ENCODE measurements at places on chromosomes 7 and 10.

DNA sequence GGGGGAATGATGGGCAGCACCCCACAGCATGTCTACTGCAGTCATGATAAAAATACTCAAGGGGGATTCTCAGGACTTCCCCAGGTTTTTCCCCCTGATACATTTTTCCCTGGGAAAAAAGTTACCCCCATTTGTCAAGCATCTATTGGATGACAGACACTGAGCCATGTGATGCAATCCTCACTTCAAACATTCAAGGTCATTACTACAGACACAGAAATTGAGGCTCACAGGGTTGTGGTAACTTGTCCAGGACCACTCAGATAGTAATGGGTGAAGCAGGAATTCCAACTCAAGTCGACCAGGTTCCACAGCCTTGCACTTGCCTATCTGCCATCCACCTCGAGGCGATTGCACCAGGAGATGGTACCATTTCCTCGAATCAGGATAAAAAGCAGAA lies 31.7 kb downstream of the PPP1R3C start:
- no peak for DNase-seq

- DNase-seq: no peak
Observed at GRCh38 chr7:74473116-74473515, 19.4 kb downstream of the GTF2IRD1 start.

DNA sequence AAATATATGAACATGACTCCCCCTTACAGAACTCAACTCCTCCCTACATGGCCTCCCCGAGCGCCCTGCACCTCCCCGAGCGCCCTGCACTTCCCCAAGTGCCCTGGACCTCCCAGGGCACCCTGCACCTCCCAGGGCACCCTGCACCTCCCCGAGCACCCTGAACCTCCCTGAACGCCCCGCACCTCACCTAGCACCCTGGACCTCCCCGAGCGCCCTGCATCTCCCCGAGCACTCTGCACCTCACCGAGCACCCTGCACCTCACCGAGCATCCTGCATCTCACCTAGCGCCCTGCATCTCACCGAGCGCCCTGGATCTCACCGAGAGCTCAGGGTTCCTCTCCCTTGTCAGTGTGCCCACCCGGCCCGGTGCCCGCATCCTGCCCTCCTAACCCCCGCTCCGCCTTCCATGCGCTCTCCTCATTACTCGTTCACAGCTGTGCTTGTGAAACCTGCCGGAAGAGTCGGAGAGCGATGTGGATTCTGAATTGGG lies 134.3 kb downstream of the ACTR3B start:
- no peak for DNase-seq

DNA sequence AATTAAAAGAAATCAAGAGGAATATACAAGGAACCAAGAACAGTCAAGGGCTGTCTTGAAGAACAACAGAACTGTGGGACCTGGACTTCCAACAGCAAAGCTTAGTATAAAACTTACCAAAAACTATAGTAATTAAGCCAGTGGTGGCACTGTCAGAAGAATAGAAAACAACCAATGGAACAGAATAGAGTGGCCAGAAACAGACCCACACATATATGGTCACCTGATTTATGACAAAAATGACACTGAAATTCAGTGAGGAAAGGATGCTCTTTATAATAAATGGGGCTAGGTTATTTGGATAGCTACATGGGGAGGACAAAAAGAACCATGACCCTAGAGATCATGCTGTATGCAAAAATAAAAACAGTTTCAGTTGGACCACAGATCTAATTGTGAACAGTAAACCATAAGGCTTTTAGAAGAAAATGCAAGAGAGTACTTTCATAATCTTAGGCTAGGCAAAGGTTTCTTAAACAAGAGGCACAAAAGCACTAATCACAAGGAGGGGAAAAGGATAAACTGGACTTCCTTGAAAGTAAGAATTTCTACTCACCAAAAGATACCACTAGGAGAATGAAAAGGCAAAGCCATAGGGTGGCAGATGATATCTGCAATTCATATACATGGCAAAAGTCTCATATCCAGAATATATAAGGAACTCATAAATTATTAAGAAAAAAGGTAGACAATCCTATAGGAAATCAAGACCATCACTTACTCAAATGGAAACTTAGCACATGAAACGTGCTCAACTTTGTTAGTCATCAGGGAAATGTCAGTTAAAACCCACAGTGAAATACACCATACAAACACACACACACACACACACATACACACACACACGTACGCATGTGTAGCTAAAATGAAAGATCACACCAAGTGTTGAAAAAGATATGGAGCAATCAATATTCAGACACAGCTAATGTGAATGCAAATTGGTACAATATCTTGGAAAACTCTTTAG lies 20.8 kb downstream of the HYCC1 start:
- no peak for DNase-seq

- DNase-seq: no peak
Observed at GRCh38 chr10:83193026-83193425, 946.3 kb upstream of the GHITM start.

GRCh38 chr10:3655528-3655927 lies 129.5 kb downstream of the KLF6 start:
- no peak for DNase-seq

GRCh38 chr7:70346844-70347462 lies 748.7 kb downstream of the AUTS2 start:
- no peak for DNase-seq

DNA sequence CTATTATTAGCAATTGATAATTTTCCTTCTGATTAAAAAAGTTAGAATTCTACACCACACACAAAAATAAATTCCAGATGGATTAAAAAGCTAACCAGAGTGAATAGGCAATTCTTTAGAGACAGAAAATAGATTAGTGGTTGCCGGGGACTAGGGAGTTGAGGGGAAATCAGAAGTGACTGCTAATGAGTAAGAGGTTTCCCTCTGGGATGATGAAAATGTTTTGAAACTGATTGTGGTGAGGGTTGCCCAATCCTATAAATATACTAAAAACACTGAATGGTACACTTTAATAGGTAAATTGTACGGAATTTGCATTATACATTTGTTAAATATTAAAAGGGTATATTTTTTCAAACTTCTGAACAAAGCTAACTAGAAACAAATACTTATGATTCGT lies 214.9 kb downstream of the GPAM start:
- DNase-seq: no peak

- no peak for DNase-seq
Observed at GRCh38 chr7:29105752-29106668, 40.3 kb downstream of the CPVL start.

GRCh38 chr10:111598433-111599059 lies 521.7 kb downstream of the ADRA2A start:
- DNase-seq: no peak

- DNase-seq: no peak
Observed at GRCh38 chr10:61486251-61486650, 33.1 kb upstream of the TMEM26 start.

DNA sequence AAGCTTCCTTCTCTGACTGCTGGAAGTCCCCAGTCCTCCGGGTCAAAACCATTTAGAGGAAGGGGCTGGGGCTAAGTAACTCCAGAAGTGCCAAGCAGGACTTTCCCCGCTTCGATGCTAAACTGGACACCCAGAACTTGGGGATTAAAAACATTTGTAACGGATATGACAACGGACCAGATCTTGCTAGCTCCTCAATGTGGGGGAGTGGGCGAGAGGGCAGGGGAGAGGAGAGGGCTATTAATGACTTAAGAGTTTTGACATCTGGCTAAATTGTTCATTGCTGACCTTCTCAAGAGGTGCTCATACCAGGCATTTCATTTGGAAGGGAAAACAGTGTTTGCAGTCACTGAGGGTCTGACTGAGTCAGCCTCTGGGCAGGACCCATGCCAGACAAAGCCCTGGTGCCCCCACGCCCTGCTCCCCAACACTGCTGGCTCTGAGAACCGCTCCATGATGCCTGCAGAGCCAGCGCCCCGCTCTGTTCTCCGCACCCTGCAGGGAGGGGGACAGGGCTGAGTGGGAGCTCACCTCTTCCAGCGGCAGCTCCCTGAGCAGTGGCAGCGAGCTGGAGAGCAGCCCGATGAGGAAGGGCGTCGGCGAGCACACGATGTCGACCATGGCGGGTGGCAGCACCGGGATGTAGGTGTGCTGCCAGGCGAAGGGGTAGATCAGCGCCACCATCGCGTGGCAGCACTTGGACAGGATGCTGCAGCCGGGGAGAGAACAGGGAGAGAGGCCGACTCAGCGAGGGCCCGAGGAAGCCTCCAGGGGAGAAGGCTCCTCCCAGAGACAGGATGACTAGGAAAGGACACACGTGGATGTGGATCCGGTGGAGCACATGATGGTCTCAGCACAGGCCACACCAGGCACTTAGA lies 47.7 kb upstream of the MKRN1 start:
- no peak for DNase-seq

DNA sequence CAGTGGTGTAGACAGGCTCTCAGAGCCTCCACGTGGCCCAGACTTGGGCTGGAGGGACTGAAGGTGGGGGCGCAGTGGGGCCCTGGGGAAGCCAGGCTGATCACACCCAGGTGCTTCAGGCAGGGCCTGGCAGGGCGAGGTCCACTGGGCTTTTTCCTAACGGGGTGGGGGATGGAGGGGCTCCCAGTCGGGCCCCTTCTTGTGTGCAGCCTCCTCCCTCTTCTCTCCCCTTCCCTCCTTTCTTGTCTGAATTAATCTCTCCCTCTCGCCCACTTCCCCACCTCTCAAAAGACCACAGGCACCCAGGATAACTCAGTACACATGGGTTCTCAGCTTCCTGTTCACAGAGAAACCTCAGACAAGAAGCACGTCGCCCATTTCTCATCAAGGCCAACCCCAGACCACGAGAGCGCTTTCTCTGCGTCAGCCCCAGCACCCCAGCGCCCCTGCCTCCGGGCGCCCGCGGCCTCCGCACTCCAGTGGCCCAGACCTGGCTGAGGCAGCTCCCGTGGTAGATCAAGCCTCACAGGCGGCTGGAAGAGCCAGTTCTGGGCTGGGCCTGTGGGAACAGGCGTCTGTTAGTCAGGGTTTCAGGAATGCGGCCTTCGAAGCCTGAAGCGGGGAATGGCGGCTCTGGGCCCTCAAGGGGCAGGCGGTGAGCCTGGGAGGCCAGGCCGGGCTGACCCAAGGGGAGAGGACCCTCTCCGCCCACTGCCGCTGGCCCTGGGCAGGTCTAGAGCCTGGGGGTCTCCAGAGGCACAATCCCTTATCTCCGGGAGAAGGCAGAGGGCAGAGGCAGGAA lies 50.6 kb downstream of the PWWP2B start:
- DNase-seq: peak; percentile 66

DNA sequence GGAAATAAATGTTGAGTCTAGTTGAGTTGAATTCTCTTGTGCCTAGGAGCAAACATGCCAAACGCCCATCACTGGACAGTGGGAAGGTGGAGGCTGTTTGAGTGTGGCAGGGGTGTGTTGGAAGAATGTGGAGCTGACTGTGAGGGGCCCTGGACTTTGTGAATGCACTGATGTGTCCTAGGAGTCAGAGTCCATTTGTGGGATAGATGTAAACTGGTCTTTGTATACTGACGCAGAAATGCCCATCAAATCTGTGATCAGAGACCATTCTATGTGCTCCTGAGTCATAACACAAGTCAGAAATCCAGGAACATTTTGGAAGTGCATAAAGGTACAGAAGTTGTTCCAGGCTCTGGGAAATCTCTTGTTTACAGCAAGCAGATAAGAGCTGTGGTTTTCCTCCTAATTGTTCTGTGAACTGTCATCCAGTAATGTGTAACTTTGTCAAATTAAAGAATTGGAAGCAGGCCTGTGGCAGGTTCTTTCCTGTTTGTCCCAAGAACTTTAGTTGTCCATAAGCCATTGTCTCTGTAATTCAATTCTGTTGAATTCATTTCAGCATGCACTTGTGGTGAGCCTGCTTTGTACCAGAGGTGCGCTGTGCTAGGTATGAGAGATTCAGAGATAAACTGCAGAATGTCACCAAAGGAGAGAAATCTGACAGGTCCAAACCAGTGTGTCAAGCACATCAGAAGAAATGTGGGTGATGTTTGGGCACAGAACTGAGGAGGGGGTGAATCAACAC lies 7.6 kb downstream of the PRXL2A start:
- DNase-seq: no peak

GRCh38 chr7:68720697-68721096 lies 877.6 kb upstream of the AUTS2 start:
- no peak for DNase-seq

GRCh38 chr10:45380903-45381620 lies 7.0 kb downstream of the ALOX5 start:
- DNase-seq: no peak

DNA sequence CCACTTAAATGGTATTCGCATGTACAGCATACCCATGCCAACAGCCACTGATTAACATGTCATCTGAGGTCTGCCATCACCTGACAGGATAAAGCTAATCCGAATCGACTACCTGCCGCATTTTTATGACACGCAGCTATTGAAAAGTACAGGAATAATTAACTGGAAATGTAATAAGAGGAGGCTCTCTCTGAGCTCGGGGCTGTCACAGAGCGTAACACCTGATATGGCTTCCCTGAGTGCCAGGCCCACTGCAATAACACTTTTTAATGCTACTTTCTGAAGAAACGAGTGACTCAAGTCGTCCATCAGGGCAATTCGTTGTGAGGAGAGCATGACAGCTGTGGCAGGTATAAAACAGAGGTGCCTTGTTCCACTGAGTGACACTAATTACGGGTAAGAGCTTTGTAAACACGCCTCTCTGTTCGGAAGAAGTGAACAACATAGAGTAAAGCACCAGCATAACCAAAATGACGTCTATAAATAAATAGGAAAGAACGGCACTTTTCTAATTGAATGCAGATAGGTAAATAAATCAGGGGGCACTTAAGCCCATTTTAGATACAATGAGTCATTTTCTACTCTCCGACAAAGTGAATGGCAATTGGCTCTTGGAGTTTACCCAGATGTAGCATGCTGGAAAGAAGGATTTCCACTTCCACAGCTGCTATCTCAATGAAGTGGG lies 56.5 kb upstream of the CREB5 start:
- DNase-seq: no peak

DNA sequence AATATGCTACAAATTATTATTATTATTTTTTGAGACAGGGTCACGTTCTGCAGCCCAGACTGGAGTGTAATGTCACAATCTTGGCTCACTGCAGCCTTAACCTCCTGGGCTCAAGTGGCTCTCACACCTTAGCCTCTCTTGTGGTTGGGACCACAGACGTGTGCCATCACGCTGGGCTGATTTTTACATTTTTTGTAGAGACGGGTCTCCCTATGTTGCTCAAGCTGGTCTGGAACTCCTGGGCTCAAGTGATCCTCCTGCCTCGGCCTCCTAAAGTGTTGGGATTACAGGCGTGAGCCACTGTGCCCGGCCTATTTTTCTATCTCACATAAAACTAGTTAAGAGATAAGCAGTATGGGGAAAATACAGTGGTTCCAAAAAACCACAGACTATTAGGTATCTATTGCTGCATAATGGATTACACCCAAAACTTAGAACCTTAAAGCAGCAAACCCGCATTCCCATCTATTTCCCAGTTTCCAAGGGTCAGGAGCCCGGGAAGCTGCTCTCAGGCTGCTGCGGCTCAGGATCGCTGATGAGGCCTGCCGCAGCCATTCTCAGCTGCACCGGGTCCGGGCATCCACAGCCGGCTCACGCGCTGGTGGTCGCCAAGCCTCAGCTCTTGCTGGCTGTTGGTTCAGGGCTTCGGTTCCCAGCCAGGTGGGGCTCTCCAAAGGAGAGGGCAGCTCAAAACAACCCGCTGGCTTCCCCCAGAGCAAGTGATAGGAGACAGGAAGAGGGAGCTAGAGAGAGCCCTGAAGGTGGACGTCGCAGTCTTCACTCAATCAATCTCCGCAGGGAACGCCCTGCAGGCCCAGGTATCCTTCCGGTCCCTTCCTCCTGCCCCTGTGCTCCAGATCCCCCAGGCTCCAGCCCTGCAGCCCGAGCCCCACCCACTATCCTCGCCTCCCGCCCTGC lies 128.2 kb downstream of the UBE2H start:
- DNase-seq: peak; percentile 8

- DNase-seq: no peak
Observed at GRCh38 chr10:14621037-14621436, 153.7 kb downstream of the FAM107B start.

GRCh38 chr7:63899691-63900393 lies 98.8 kb upstream of the ZNF722 start:
- peak; percentile 72 for DNase-seq

All from activated T-helper 1 cell treated with Interleukin-2 at 50 U/mL for 16 hours (primary cell).